ENCODE measurements at places on chromosomes 11 and 22.
A peak's percentile ranks its signal among the peaks of the same experiment; 100 is the strongest.

GRCh38 chr11:64538501-64538951 lies 52.5 kb upstream of the SLC22A12 start:
- no peak for DNase-seq

DNA sequence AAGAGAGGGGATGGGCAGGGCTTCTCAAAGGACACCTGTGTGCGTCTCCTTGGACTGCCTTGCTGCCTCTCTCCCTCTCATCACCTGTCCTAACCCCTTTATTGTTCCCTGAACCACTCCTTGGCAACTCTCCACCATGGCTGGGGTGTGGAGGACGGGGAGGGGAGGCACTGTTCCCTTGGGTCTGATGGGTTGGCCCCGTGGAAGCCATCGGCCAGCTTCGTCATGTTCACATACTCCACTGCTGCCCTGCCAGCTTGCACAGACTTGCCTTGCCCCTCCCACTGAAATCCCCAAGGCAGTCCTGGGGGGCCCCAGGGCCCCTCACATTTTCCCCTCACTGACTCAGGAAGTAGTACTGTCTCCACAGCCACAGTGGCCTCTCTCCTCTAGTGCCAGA lies 36.1 kb upstream of the LRRC32 start:
- no peak for DNase-seq

DNA sequence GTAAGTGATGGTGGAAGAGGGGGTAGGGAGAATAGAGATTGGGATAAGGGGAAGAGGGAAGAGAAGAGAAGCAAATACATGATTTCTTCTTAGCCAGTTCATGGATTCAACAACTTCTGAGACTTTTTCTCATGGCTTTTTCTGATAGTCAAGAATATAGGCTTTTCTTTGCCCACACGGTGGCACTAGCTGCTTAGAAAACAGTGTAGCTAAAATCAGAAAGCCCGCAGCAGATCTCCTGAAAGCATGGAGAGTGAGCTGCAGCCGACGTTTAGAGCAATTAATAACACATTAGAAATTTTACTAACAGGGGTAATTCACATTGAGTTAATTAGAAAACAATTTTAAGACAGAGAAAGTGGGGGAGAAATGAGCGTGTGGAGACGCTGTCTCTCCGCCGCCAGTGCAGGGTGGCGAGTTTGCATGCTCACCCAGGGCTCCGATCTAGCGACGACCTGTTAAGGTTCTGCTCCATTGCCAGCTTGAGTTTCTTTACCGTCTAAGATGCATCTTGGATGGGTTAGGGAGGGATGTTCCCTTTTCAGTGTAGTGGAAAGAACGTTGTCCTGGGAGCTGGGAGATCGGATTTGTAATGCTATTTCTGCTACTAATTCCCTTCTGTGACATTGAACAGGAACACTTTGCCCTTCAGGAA lies 3.3 kb upstream of the RAG1 start:
- DNase-seq: peak; percentile 57

DNA sequence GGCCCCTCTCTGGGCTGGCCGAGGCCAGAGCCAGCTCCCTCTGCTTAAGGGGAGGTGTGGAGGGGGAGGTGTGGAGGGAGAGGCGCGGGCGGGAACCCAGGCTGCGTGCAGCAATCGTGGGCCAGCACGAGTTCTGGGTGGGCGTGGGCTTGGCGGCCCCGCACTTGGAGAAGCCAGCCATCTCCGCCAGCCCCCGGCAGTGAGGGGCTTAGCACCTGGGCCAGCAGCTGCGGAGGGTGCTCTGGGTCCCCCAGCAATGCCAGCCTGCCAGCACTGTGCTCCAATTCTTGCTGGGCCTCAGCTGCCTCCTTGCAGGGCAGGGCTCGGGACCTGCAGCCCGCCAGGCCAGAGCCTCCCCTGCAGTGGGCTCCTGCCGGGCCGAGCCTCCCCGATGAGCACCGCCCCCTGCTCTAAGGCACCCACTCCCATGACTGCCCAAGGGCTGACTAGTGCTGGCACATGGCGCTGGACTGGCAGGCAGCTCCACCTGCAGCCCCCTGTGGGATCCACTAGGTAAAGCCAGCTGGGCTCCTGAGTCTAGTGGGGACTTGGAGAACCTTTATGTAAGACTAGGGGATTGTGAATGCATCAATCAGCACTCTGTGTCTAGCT lies 96.7 kb upstream of the OR9G4 start:
- no peak for DNase-seq

DNA sequence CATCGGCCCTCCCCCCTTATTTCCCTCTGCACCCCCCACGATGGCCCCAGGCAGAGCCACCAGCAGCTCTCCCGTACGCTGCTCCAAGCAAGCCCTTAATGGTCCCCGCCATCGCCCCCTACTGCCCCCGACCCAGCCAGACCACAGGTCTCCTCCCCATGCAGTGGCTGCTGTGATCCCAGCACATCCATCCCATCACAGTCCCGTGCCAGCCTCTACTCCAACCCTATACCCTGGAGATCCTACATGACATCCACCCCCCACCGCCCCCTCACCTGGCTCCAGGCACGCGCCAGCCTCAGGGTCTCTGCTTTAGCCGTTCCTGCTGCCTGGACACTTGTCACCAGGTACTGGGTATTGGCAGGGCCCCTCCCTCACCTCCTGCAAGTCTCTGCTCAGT lies 85.8 kb upstream of the RTL6 start:
- DNase-seq: no peak

GRCh38 chr11:72223615-72224563 lies 678 bp upstream of the INPPL1 start:
- peak; percentile 73 for DNase-seq

- DNase-seq: no peak
Measured at GRCh38 chr11:61163714-61164605, 2.7 kb upstream of the VPS37C start.

GRCh38 chr11:106400949-106401570 lies 323.6 kb downstream of the AASDHPPT start:
- no peak for DNase-seq

DNA sequence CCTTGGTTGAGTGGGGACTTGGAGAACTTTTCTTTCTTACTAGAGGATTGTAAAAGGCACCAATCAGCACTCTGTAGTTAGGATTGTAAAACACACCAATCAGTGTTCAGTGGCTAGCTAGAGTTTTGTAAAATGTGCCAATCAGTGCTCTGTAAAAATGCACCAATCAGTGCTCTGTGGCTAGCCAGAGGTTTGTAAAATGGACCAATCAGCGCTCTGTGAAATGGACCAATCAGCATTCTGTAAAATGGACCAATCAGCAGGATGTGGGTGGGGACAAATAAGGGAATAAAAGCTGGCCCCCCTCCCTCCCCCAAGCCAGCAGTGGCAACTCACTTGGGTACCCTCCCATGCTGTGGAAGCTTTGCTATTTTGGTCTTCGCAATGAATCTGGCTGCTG lies 5.5 kb upstream of the DRG1 start:
- DNase-seq: no peak

DNA sequence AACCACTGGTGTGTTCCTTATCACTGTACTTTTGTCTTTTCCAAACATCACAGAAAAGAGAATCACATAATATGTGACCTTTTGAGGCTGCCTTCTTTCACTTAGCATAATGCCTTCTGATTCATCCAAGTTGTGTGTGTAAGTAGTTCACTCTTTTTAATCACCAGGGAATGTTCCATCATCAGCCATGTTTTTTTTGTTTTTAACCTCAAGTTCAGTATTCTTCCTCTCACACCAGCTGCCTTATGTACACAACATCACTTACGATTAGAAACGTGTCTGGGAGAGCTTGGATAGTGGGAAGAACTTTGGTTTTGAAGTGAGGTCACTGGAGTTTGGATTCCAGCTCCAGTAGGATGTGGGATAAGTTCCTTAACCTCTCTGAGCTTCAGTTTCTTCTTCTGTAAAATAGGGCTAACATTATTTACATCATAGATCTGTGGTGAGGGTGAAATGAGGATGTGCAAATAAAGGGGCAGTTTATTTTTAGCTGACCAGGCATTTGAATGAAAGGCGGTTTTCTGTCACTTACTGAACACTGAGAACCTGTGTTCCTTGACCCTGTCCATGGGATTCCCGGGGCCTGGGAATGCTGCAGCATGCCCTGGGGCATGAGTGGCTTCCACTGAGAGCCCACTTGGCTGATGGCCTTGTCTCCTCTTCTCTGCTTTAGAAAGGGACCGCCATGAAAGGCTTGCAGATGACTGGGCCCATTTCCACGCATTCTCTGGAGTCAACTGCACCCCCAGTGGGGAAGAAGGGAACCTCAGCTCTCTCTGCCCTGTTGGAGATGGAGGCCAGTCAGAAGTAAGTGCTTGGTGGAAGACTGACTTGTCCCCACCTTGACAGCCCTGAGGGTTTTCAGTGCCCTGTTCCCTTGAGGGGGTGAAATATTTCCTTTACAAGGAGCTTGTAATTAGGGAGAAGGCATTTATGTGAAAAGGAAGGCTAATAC lies 92.6 kb downstream of the DEPDC5 start:
- DNase-seq: peak; percentile 19

- no peak for DNase-seq
Measured at GRCh38 chr11:79852176-79852575, 411.3 kb upstream of the TENM4 start.

DNA sequence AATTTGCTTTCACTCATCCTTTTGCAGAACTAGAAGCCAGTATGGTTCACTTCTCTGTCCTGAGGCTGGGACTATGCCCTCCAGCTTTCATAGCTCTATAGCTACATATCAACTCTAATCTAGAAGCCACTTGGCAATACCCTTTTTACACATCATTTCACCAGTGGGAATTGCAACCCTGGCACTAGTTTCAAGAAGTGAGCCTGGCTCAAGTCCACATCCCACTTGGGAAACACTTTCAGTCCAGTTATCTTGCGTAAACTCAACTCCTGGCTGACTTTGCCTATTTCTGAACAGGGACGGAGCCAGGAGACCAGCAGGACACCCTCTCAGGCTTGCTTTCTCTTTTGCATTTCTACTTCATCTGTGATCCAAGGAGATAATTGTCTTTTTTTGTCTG lies 19.9 kb upstream of the FAT3 start:
- no peak for DNase-seq

GRCh38 chr11:6455070-6455469 lies 14.3 kb upstream of the HPX start:
- DNase-seq: no peak

- no peak for DNase-seq
Measured at GRCh38 chr11:133787379-133788141, 57.8 kb downstream of the SPATA19 start.

DNA sequence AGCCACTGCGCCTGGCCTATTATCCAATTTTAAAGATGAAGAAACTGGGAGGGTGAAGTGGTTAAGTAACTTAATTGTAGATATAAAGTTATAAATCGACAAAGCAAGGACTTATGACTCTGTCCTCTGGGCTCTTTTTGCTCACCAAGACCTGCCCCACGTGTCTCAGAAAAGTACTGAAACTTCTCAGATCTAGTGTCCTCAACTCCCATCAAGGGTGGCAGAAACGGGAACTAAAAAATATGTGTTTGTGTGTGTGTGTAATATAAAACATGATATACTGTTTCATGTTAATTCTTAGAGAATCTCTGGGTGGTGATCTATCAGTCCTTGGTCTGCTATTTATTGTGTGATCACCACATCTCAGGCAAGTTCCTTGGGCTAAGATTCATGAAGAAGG lies 104.9 kb downstream of the GAB2 start:
- DNase-seq: no peak

DNA sequence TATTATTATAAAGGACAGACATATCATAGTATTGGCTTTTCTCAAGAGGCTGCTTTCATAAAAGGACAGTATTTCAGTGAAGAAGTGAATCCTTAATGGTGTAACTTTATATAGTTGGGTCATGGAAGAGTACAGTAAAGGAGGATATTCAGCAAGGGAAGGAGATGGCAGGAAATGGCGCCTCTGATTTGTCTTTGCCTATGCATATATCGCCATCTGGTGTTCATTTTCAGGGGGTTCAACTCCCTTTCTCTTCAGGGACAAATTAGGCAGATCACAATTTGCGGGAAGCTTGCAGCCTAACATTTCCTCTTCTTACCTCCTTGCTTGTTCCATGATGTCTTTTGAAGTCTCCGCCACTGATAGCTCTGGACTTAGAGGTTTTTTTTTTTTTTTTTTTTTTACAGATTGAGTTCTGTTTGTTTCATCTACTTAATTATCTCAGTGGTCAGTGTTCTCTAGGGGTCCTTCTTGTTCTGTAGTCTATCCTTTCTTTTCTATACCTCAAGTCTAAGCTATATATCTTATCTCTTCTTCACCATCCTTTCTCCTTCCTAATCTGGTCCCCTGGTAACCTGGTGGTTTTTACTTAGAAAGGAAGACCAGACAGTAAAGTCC lies 21.8 kb upstream of the RRM1 start:
- DNase-seq: peak; percentile 50

GRCh38 chr11:85231588-85231987 lies 395.6 kb downstream of the DLG2 start:
- no peak for DNase-seq

DNA sequence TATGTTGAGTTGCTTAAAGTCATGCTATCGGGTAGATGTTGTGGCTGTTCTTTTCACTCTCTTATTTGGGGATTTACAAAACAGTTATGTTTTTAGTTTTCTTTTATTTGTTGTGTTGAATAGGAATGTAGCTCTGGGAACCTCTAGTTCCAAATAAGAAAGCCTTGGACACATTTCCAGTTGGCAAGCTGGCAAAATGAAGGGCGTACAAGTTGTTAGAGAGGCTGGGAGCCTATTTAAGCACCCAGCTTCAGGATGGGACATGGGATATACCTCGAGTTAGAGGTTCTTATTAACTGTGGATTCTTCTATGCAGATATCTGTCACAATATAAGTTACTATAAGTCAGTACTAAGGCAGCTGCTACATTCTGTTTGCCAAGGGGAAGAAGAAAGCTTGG lies 22.8 kb downstream of the PPARA start:
- DNase-seq: no peak

DNA sequence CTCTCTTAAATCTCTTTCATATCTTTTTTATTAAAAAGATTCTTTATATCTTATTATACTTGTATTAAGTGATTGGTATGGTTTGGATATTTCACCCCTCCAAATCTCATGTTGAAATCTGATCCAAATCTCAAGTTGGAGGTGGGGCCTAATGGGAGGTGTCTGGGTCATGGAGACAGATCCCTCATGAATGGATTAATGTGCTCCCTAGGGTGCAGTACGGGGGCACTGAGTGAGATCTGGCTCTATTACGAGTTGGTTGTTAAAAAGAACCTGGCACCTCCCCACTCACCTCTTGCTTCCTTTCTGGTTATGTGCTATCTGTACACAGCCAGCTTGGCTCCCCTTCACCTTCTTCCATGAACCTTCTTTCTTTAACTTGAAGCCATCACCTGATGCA lies 149.6 kb downstream of the CWF19L2 start:
- no peak for DNase-seq

DNA sequence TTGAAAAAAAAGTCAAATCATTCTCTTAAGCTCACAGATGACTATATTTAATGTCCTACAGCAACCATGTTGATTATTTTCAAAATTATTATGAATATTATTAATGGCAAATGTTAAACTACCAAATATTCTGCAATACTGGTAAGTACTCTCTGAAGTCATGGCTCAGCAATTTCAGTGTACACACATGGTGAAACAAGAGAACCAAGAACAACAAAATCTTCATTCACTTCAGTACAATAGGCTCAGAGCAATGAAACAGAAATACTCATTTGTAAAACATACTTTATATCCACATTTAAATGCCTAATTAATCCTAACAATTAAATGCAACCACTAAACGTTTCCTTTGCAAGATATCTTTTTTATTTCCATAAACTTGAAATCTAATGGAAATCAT lies 347.2 kb downstream of the TTC28 start:
- DNase-seq: no peak
